Cardiac muscle cell (in vitro differentiated cells and primary cell): ENCODE measurements at places on chromosomes 4 and X. TPM values are rescaled to one million over a fixed set of nuclear protein-coding genes. Genes with fewer than 3 reads are reported as not detected.

ALG13 gene
- 25.4 and 33.5 TPM in 2 replicates for total RNA-seq

DYNLT3 gene
- total RNA-seq = 4.8 and 7.6 TPM in 2 replicates

POU3F4 gene
- total RNA-seq = 0.03 TPM in 1 of 2 replicates, not detected in the other

GRIA3 gene
- total RNA-seq = 2.8 and 5.9 TPM in 2 replicates

GSX2 gene
- not detected in 2 replicates for total RNA-seq

ANXA3 gene
- 18.7 and 38.1 TPM in 2 replicates for total RNA-seq

HTR2C gene
- total RNA-seq = 0.04 and 0.18 TPM in 2 replicates

GPM6B gene
- 3.4 and 6.1 TPM in 2 replicates for total RNA-seq

FABP2 gene
- total RNA-seq = 5.5 and 6.0 TPM in 2 replicates

IL2 gene
- not detected in 2 replicates for total RNA-seq

FAM133A gene
- 0.46 and 0.71 TPM in 2 replicates for total RNA-seq

TMSB15C gene
- 6.2 and 9.2 TPM in 2 replicates for total RNA-seq

STIM2 gene
- 25.9 and 33.9 TPM in 2 replicates for total RNA-seq

ZAR1 gene
- not detected in 2 replicates for total RNA-seq

ZDHHC15 gene
- total RNA-seq = 2.0 and 2.9 TPM in 2 replicates

PRDM8 gene
- 6.3 and 18.8 TPM in 2 replicates for total RNA-seq

SLC38A5 gene
- total RNA-seq = 1.6 TPM in 1 of 2 replicates, not detected in the other

LSM6 gene
- 51.8 and 54.0 TPM in 2 replicates for total RNA-seq

CENPVL1 gene
- total RNA-seq = 1.4 TPM in 2 replicates

CXXC4 gene
- total RNA-seq = 12.6 and 20.2 TPM in 2 replicates

NAP1L3 gene
- 61.4 and 67.6 TPM in 2 replicates for total RNA-seq

HHIP gene
- not detected in 2 replicates for total RNA-seq

SCML1 gene
- 4.5 and 5.4 TPM in 2 replicates for total RNA-seq

STAP1 gene
- total RNA-seq = not detected in 2 replicates

FAT1 gene
- total RNA-seq = 82.3 and 98.1 TPM in 2 replicates

GLUD2 gene
- total RNA-seq = 0.14 and 0.18 TPM in 2 replicates

FOXP3 gene
- total RNA-seq = 0.07 and 0.18 TPM in 2 replicates

NAP1L2 gene
- 7.5 and 8.8 TPM in 2 replicates for total RNA-seq

CC2D2A gene
- 20.7 and 43.5 TPM in 2 replicates for total RNA-seq

CSTF2 gene
- total RNA-seq = 28.3 and 30.8 TPM in 2 replicates

CITED1 gene
- total RNA-seq = 1.1 and 2.2 TPM in 2 replicates

ARHGAP24 gene
- total RNA-seq = 8.6 and 10.4 TPM in 2 replicates

MAML3 gene
- total RNA-seq = 18.0 and 22.8 TPM in 2 replicates

SMIM10L2A gene
- total RNA-seq = 10.7 and 17.2 TPM in 2 replicates

PHOX2B gene
- not detected in 2 replicates for total RNA-seq

GAGE12E gene
- not detected in 2 replicates for total RNA-seq

HMX1 gene
- not detected in 2 replicates for total RNA-seq

ABLIM2 gene
- 5.8 and 7.4 TPM in 2 replicates for total RNA-seq

TSPAN7 gene
- 22.0 and 23.1 TPM in 2 replicates for total RNA-seq

PDE5A gene
- total RNA-seq = 1.1 and 2.3 TPM in 2 replicates
